Non-pigmented ciliary epithelial cell (primary cell): ENCODE measurements at places on chromosomes 6 and 20.

DNA sequence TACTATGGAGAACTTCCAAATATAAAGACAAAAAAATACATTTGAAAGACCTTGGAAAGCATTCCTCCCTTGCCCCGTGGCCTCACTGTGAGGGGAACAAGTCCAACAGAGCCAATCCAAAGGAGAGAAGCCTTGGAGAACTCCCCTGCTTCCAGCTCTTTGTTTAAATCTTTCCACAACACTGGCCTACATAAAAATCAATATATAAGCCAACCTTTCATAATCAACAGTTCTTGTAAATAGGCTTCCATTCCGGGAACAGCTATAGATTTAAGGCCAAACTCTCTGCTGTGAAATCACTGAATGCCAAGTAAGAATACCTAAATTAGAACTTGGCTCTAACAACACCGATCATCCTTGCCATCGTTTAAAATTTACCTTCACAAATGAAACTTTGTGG, 242.1 kb downstream of the HACE1 start:
- DNase-seq = no peak

DNA sequence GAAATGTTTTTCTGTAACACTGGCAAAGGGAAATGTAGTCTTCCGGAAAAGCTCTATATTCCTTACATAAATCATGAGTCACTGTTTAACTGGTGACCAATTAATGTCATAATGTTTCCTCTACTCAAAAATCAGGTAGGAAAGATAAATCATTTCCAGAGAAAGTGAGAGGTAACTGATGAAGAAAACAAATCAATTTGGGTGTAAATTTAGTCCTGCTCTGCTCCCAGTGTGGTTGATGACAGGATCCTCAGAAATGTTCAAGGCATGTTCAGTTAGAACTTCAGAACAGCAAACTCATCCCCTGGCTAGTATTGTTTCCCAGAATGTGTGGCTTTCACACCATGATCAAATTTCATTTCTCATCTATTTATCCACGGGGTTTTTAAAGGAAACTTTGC, 38.8 kb upstream of the SPACA1 start:
- DNase-seq = no peak

GRCh38 chr6:113291751-113292445, 565.2 kb upstream of the MARCKS start:
- no peak for DNase-seq

DNA sequence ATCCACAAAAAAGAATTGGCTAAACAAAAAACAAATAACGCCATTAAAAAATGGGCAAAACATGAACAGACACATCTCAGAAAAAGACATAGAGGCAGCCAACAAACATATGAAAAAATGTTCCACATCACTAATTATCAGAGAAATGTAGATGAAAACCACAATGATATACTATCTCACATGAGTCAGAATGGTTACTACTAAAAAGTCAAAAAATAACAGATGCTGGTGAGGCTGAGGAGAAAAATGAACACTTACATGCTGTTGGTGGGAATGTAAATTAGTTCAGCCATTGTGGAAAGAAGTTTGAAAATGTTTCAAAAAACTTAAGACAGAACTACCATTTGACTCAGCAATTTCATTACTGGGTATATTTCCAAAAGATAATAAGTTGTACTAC, 430.1 kb upstream of the JAG1 start:
- no peak for DNase-seq

GRCh38 chr6:75244063-75244584, 523 bp upstream of the COX7A2 start:
- no peak for DNase-seq
